ENCODE measurements at places on chromosomes 7 and 10. TPM values are rescaled to one million over a fixed set of nuclear protein-coding genes. Genes with fewer than 3 reads are reported as not detected.

KEL gene
- total RNA-seq = not detected

FKBP6 gene
- not detected for total RNA-seq

NME8 gene
- not detected for total RNA-seq

CPEB3 gene
- total RNA-seq = 0.77 TPM

ALDH18A1 gene
- 84.3 TPM for total RNA-seq

TFPI2 gene
- 13.1 TPM for total RNA-seq

CNPY1 gene
- total RNA-seq = not detected

GALNT11 gene
- total RNA-seq = 34.5 TPM

ABLIM1 gene
- 0.69 TPM for total RNA-seq

TMEM196 gene
- total RNA-seq = not detected

LDB3 gene
- 1.7 TPM for total RNA-seq

Data from melanocyte of skin (primary cell).